SW 1271 (cell line): ENCODE measurements at places on chromosomes 6 and 20.

DNA sequence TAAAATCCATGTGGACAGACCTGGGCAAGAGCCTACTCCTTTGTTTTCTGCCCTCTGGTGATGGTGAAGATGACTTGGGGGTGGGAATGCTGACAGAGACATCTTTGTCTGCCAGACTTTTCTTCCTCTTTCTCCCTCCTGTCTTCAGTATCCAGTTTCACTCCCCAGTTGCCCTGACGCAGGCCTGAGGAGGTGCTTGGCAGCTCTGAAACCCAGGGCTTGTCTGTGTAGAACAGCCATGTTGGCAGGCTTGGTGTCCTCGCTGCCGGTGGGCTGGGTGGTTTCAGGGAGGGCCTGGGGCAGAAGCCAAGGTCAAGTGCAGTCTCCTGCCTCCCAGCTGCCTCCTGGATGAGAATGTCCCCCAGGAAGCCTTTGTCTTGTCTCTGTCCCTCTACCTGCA, 22.5 kb downstream of the CCDC167 start:
- DNase-seq, result no peak

DNA sequence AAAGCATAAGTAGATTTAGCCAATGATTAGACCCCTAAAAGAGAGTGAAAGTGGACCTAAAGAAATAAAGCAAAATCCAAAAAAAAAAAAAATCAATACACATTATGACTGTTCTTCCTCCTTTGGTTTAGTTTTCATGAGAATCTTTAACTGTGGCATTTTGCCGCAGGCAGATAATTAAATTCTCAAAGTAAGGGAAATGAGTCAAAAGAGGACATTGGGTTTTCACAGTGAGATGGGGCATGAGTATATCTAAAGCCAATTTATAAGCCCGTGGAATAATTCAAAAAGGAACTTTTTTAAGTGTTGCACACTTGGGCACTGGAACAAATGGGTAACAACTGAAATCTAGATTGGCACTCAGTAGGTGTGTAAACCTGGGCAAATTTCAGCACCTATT, 230.3 kb downstream of the PKHD1 start:
- DNase-seq, result no peak

DNA sequence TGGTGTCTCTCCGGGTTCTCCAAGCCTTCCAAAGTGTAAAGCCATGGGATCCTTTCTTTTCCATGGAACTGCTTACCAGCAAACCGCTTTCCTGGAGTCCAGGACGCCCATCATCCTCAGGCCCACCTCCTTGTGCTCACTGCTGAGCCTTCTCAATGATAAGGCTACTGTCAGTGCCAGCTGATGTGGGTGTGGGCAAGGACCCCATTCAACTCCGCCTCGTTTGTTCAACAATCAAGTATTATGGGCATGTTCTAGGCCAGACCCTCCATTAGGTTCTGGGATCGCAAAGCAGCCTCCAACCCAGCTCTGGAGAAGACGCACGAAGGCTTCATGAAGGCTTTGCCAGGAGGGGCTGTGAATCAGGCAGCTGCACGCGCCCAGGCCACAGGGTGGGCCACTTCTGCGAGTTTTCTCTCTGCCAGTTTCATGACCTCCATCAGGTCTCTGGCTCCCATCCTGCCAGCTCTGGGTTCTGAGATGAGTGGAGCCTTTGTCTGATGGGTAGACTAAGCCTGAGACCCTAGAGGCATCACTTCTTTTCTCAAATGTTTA, 177.1 kb downstream of the MRPL14 start:
- no peak for DNase-seq

GRCh38 chr6:4936681-4937041, 67.2 kb downstream of the RPP40 start:
- peak; percentile 57 for DNase-seq

DNA sequence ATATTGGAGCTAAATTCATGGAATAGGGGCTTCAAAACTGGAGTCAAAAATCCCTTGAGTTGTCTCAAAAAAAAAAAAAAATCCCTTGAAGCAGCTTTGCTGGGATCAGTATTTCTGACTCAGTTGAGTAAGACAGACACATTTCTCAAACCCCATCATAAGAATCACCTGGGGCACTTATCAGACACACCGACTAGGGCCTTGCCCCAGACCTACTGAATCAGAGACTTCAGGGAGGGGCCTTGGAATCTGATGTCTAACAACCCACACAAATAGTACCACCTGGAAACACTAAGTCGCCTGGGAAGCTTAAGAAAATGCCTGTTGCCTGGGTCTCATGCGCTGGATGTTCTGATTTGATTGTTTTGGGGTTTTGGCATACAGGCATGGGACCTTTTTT, 44.9 kb upstream of the RNF144B start:
- no peak for DNase-seq

GRCh38 chr6:34517966-34518365, 38.2 kb downstream of the SPDEF start:
- no peak for DNase-seq

DNA sequence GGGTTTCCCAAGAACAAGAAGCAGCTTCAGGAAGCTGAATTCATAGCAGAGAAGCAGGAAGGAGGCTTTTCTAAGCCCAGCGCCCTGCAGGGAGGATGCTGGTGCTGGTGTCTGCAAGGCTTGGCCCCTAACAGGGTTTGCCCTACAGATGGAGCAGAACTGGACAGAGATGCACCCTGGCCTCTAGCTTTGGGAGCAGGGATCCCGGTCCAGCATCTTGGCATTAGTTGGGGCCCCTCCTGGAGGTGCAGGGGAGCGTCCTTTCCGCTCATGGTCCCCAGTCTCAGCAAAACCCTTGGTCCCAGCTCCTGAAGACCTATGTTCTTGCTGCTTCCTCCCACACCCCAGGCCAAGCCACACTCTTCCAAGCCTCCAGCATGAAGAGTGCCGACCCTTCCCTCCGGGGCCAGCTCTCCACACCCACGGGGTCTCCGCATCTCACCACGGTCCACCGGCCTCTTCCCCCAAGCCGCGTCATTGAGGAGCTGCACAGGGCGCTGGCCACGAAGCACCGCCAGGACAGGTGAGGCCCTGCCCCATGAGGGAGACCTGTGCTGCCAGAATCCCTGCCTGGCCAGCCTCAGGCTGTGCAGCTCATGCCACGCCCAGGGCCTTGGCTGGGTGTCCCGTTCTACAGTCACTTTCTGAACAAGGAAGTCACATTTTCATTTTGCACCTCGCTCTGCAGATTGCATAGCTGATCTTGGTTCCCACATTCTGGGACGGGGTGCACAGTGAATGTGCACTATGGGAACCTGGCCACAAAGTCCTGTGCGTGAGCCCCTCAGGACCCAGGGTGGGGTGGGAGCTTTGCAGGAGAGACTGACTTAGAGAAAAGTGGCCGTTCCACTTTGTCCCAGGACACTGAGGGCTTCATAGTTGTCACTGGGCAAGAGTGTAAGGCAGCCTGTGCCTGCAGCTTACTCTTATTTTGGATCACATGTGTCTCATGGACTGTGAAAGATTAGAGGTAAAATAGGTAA, 160.2 kb downstream of the SYCP2 start:
- no peak for DNase-seq

- DNase-seq, result no peak
Measured at GRCh38 chr6:6582131-6582530, 6.4 kb upstream of the LY86 start.

DNA sequence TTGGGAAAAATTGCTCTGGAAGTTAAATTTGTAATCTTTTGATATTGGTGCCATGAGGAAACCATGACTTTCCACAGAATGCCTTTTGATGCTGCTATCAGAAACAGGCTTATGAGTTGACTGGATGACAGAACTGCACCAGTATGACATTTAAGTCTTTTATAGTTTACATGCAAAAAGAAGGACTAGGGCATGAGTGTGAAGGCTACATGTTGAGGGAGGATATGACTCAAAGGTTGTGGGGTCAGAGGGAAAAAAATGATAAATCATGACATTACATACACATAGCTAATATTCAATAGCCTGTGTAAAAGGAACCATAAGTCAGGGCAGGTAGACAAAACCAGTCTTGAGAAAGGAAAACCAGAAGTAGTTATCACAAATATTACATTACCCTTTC, 182.2 kb downstream of the COL12A1 start:
- DNase-seq, result no peak

GRCh38 chr20:63296531-63297299, 3.7 kb downstream of the COL20A1 start:
- DNase-seq, result no peak

DNA sequence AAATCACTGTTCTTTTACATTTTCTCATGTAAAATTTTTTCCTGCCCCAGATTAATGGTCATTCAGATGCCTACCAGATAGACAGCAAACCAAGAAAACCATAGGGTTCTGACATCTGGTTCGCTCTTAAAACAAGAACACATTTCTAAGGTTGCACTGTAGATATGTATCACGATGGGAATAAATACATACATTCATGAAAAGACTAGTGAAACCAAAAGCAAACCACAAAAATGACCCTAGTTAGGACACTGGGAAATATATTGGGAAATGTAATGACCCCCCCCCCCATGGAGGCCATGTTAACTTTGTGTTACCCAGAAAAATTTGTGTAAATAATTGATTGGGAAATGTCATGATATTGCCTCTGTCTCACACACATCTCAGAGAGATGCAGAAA, 37.5 kb downstream of the MTFR2 start:
- DNase-seq, result no peak

- peak; percentile 76 for DNase-seq
Measured at GRCh38 chr20:34922654-34923381, 32.8 kb downstream of the GSS start.

GRCh38 chr6:44512868-44513741, 125.6 kb downstream of the CDC5L start:
- no peak for DNase-seq

DNA sequence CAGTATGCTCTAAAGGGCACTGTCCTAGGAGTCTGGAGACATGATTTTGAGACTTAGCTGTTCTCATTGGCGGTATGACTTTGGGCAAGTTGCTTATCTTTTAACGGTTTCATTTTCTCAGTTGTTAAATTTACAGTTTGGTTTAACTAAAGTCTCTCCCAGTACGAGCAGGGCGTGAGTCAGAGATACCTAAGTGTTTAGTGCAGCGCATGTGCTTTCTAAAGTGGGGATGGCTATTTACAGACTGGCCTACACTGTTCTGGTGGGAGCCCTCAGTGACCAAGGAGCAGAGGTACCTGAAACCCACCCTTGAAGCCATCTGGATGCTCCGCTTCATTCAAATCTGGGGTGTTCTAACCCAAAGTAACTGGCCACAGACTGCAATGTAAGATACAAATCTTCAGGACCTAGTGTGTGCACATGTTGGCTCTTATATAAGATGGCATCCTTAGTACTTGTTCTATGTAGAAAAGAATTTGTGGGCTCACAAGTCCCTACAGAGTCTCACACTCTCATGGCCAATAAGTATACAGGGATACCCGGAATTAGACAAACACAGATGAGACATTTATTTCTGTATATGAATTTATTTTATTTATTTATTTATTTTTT, 10.7 kb downstream of the MSH5 start:
- no peak for DNase-seq

DNA sequence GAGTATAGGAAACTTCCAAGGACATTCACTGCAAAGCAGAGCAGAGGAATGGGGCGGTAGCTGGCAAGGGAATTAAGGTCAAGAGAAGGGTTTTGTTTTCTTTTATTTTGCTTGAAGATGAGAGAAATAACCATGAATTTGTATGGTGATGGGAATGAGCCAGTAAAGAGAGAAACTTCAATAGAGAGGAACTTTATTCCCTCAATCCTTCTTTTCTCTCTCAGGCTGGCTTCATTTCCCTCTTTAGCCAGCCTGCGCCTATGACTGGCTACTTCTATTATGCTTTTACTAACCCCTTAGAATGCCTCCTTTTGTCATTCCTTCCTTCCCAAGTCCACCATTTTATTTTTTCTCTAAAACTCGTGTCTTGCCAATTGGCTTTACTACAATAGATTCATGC, 101.4 kb upstream of the CEP85L start:
- no peak for DNase-seq

DNA sequence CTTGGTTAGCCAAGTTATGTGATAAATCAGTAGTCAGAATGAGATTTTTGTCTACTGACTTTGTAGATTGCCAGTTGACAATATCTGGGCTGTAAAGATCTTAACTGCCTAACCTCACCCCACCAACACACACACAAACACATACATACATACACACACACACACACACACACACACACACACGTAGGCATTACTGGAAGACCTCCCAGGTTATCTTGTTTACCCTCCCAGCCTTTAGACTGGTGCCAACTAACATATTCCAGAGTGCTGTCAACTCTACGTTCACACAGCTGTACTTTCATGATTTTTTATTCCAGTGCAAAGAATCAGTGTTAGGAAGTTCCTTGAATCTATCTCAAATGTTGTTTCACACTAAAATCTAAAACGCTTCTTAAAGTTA, 38.9 kb downstream of the BMP5 start:
- DNase-seq, result no peak

DNA sequence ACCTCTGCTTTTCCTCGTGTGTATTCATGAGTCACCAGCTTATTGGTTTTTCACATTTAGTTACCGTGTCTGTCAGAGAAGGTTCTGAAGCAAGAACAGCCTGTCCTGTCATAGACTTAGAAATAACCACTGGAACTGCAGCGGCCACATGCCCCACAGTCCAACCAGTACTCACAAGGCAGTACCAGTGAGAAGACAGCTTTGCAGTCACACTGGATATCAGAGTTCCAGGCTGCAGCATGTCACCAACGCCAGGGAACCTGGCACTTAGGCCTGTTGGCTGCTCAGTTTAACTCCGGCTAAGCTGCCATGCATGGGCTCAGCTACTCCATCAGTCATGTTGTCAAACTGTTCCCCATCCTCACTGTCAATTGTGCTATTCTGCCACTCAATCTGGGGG, 40.1 kb downstream of the ADNP start:
- DNase-seq, result no peak

DNA sequence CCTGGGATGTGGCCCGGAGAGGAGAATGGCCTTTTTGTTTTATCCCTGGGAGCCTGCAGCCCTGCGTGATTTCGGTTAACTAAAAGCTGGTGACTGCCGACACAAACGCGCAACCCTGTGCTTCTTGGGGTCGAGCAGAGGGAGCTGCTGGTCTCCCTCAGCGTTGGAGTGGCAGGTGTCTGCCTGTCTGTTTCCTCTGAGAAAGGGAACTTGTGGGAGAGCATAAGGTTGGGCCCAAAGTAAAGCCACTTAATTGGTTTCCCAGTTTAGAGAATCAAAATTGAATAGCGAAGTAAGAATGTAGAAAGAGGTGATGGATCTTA, 500 bp downstream of the LTV1 start:
- no peak for DNase-seq

GRCh38 chr20:41124451-41125094, 12.8 kb upstream of the PLCG1 start:
- DNase-seq, result no peak

DNA sequence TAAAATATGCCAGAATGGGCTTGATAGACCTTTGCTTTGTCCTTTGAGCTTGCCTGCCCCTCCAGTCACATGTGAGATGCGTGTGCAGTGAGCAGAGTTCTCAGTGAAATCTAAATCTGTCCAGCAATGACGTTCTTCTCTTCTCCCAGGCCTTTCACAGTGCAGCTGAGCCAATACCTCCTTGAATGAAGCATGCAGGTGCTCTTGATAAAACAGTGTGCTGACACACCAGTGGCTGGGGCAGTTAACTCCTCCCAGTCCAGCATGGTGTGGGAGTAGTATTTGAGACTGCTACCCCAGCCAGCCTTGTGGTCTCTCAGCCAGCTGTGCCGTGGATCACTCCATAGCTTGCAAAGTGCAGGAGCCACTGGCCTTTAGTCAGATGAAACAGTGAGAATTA, 240.5 kb downstream of the FARS2 start:
- DNase-seq, result no peak
